IPS DF 6.9 (cell line): ENCODE measurements at places on chromosomes 1 and 21.
A peak's percentile ranks its signal among the peaks of the same experiment; 100 is the strongest.

- H3K27ac ChIP-seq = no peak overlapping the region
- DNase-seq = no peak
- H3K4me1 ChIP-seq = no peaks in the 10 kb centered on the region; the same call in 1 of the 2 replicates
- peaks cover 16% of the 10 kb centered on the region; the same call in 1 of the 2 replicates for H3K36me3 ChIP-seq
- H3K4me3 ChIP-seq = no peak overlapping the region
Observed at GRCh38 chr21:37507716-37508115, 141.1 kb downstream of the DYRK1A start.

DNA sequence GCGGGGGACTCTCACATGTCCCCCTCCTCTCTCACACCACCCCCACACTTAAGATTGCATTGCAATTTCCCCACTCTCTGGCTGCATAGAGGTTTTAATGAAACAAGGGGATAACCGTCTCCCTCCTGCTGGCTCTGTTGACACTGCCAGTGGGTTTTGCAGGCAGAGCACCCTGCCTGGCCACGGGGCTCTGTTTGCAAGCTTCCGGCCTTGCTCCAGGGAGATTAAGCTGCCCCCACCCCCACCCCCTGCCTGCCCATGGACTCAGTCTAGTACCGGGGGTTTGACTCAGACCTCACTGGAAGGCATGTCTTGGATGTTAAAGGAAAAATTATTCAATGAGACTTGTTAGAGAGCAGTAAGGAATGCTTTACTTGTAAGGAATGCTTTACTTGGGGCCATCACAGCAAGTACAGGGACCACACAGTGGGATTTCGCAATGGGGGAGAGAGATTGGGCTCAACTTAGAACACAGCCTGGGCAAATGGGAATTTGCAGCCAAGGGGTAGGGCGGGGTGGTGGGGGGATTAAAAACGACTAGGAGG is 101.0 kb downstream of the AJAP1 start:
- peaks cover 4% of the 10 kb centered on the region for H3K4me1 ChIP-seq
- no peak overlapping the region for H3K4me3 ChIP-seq
- no peaks in the 10 kb centered on the region for H3K36me3 ChIP-seq
- no peaks in the 10 kb centered on the region for H3K27me3 ChIP-seq
- DNase-seq = no peak

GRCh38 chr1:160826546-160826945 is 30.6 kb downstream of the LY9 start:
- no peaks in the 10 kb centered on the region for H3K27me3 ChIP-seq
- H3K36me3 ChIP-seq = no peaks in the 10 kb centered on the region
- H3K4me1 ChIP-seq = no peaks in the 10 kb centered on the region
- no peak overlapping the region for H3K27ac ChIP-seq

GRCh38 chr1:33078030-33078591 is 2.8 kb upstream of the AZIN2 start:
- H3K36me3 ChIP-seq = no peaks in the 10 kb centered on the region
- peaks cover 17% of the 10 kb centered on the region for H3K27me3 ChIP-seq
- no peaks in the 10 kb centered on the region for H3K4me1 ChIP-seq

DNA sequence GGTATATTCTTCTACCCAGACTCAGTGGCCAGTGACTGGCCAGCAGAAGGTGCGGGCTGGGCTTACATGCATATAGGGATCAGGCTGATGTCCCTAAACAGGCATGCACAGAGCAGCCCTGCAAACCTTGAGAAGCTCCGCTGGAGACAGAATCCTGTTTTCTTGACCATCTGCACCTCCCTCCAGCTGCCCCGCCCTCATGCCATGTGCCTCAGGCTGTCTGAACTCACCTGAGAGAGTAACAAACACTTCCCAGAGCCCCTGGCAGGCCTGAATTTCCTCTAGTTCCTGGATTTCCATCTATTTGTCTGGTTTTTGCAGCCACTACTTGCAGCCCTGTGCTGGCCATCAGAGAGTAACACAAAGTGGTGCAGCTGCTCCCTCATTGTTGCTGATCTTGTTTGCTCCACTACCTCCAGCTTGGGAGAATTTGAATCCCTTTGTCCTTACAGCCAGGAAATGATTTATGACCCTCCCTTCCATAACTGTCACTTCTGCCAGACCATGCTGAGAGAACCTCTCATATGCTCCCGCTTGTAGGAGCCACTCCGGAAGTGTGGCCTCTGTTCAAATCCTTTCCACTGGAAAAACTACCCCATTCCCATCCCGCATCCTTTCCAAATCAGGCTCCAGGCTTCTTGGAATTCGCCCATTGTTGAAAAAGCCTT is 113.6 kb downstream of the NMNAT2 start:
- H3K4me3 ChIP-seq = no peak overlapping the region
- H3K27me3 ChIP-seq = no peaks in the 10 kb centered on the region
- no peaks in the 10 kb centered on the region for H3K36me3 ChIP-seq
- no peak for DNase-seq
- peaks cover 3% of the 10 kb centered on the region; the same call in 1 of the 2 replicates for H3K4me1 ChIP-seq

- no peak overlapping the region for H3K4me3 ChIP-seq
- H3K36me3 ChIP-seq = no peaks in the 10 kb centered on the region
- H3K27me3 ChIP-seq = no peaks in the 10 kb centered on the region
- H3K4me1 ChIP-seq = no peaks in the 10 kb centered on the region
- DNase-seq = no peak
Observed at GRCh38 chr21:15408089-15408488, 321.7 kb upstream of the USP25 start.

- H3K27ac ChIP-seq = no peak overlapping the region
- H3K4me3 ChIP-seq = no peak overlapping the region
- H3K4me1 ChIP-seq = no peaks in the 10 kb centered on the region
- H3K36me3 ChIP-seq = no peaks in the 10 kb centered on the region
- no peak for DNase-seq
Observed at GRCh38 chr1:30450818-30451233, 272.6 kb downstream of the MATN1 start.

DNA sequence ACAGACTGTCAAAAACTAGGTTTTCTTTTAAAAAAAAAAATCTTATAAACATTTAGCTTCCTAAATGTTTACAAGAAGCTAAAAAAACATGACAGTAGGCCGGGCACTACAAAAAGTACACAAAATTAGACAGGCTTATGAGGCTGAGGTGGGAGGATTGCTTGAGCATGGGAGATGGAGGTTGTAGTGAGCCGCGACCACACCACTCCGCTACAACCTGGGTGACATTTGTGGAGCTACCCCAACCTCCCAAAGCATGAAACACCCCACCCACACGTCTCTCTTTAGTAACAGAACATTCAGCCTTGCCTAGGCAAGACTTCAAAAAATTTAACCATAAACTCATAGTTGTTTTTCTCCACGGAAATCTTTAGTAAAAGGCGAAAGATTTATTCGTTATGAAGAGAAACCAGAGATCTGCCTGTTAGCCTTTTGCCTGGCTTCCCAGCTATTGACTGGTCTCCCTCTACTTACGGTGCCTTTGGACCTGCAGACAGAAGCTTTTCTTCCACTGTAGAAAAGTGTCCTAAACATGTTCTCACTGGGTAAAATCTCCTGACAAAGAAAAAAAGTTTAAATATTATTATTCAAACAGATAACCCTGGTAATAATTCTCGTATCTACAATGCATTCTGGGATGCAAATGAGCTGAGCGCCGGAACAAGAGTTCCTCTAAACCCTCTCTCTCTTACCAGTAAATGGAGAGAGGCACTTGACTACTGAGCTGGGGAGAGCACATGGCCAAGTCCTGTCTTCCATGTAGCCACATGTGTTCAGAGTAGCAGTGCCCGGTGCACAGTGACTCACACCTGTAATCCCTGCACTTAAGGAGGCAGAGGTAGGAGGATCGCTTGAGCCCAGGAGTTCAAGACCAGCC is 9.2 kb downstream of the RNU5D-1 start:
- H3K27ac ChIP-seq = no peak overlapping the region
- no peaks in the 10 kb centered on the region for H3K36me3 ChIP-seq
- peak; percentile 68 for DNase-seq
- no peaks in the 10 kb centered on the region for H3K4me1 ChIP-seq

DNA sequence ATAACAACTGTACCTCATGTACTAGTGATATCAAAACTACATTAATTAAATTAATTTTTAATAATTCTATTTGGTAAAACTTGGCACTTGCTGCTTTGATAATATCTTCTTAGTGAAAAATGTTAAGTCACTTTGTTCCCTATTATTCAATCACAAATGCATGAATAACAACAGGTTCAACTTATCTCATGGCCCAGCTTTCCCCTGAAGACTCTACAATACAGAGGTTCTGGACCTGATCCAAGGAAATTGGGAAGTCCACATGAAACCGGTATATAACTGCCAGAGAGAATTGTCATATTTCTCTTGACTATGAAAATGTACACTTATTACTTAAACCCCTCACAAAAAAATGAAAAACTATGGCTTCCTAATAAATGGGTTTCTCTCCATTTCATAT is 33.9 kb upstream of the PTPRC start:
- no peaks in the 10 kb centered on the region for H3K27me3 ChIP-seq
- no peak for DNase-seq
- no peaks in the 10 kb centered on the region; the same call in 1 of the 2 replicates for H3K4me1 ChIP-seq
- no peak overlapping the region for H3K27ac ChIP-seq

DNA sequence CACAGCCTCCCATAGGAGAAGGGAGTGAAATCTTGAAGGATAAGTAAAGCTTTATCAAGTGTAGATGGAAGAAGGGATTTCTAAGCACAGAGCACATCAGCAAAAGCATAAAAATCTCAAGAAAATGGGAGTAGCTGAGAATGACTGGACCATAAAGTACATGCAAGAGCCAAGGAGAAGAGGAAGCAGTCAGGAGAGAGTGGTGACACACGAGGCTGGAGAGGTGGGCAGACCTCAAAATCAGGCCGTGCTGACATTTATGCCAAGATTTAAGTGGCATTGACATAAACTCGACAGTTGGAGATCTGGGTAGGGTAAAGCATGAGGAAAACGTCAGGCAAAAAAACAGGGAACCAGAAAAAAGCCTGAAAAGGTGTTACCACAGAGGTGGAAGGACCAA is 62.3 kb downstream of the GFI1 start:
- H3K4me1 ChIP-seq = 0 out of 2 replicates have a peak, but pooled peaks cover 3% of the 10 kb centered on the region
- no peak overlapping the region for H3K4me3 ChIP-seq
- no peaks in the 10 kb centered on the region for H3K36me3 ChIP-seq
- no peaks in the 10 kb centered on the region for H3K27me3 ChIP-seq

DNA sequence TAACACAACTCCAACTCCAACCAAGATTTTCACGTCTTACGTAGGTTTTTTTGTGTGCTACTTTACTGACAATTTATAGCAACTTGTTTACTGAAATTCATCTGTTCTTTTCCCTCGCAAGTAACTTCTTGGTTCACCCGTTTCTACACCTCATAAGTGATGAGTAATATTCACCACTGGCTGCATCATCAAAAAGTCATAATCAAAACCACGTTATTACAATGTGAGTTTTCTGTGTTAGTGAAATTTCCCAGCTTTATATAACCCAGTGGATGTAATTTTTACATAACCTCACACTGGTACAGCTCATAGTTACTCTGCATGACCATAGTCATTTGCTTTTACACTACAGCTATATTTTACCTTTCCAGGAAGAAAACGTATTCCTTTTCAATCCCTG is 401.1 kb upstream of the LYPLAL1 start:
- H3K4me1 ChIP-seq = no peaks in the 10 kb centered on the region
- no peak for DNase-seq
- H3K27me3 ChIP-seq = no peaks in the 10 kb centered on the region
- H3K27ac ChIP-seq = no peak overlapping the region
- H3K36me3 ChIP-seq = no peaks in the 10 kb centered on the region

GRCh38 chr1:20610970-20611369 is 22.1 kb downstream of the CDA start:
- no peak for DNase-seq
- peaks cover 4% of the 10 kb centered on the region; the same call in 1 of the 2 replicates for H3K4me1 ChIP-seq
- H3K27me3 ChIP-seq = no peaks in the 10 kb centered on the region

DNA sequence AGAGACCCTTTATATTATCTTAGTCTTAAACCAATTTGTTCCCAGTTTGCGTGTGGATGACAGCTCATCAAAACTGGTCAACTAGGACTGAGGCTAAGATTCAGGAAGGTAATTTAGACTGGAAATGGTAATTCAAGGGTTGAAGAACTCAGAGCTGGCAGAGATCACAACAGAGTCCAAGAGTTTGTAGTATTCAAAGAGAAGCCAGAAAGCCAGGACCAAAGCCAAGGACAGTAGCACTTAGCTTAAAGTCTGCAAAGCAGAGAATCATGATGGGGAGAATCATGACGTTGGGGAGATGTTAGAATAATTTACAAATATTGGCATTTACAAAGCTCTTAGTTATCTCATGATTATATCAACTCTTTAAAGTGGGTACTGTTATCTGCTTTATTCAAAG is 32.6 kb downstream of the RNF11 start:
- DNase-seq = no peak
- no peak overlapping the region for H3K4me3 ChIP-seq
- no peaks in the 10 kb centered on the region; the same call in 1 of the 2 replicates for H3K36me3 ChIP-seq
- no peaks in the 10 kb centered on the region for H3K4me1 ChIP-seq
- H3K27ac ChIP-seq = no peak overlapping the region
- no peaks in the 10 kb centered on the region for H3K27me3 ChIP-seq

- H3K27me3 ChIP-seq = no peaks in the 10 kb centered on the region
- peaks cover 2% of the 10 kb centered on the region for H3K4me1 ChIP-seq
- H3K27ac ChIP-seq = no peak overlapping the region
- no peaks in the 10 kb centered on the region for H3K36me3 ChIP-seq
Observed at GRCh38 chr1:245195398-245195797, 40.6 kb downstream of the KIF26B start.

DNA sequence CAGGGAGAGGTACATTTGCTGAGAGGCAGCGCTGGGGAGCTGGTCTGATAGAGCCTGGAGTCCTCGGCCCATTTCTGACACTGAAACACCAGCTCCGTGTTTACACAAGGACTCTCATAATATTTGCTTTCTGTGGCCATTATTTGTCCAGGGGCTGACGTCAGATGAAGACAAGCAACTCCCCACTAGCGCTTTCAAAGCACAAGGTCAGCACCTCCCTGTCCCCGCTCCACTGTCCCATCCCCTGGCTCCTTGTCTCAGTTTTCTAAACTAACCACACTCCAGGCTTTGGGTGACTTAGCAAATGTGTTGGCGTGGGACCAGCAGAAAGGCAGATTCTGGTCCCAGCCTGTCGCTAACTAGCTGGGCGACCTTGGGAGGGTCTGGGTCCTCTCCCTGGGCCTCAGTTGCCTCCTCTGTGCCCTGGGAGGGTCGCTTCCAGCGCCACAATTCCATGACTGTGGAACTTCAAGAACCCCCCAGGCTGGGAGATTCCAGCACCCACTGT is 37.4 kb upstream of the ZBTB40 start:
- H3K4me1 ChIP-seq = peaks cover 2% of the 10 kb centered on the region; the same call in 1 of the 2 replicates
- no peak for DNase-seq
- no peak overlapping the region for H3K27ac ChIP-seq
- no peaks in the 10 kb centered on the region for H3K36me3 ChIP-seq

- no peak for DNase-seq
- H3K27me3 ChIP-seq = no peaks in the 10 kb centered on the region
- no peak overlapping the region for H3K4me3 ChIP-seq
- peaks cover 6% of the 10 kb centered on the region; the same call in 1 of the 2 replicates for H3K36me3 ChIP-seq
Observed at GRCh38 chr21:45517249-45518065, 24.8 kb downstream of the SLC19A1 start.

- H3K27ac ChIP-seq = no peak overlapping the region
- no peaks in the 10 kb centered on the region for H3K4me1 ChIP-seq
- H3K36me3 ChIP-seq = no peaks in the 10 kb centered on the region
- DNase-seq = no peak
- H3K4me3 ChIP-seq = no peak overlapping the region
Observed at GRCh38 chr1:65317866-65318653, 8.7 kb downstream of the DNAJC6 start.
